Vagina (tissue), 2 donors: ENCODE measurements at places on chromosomes 16 and 17. TPM values are rescaled to one million over a fixed set of nuclear protein-coding genes. Genes with fewer than 3 reads are reported as not detected.

DNA sequence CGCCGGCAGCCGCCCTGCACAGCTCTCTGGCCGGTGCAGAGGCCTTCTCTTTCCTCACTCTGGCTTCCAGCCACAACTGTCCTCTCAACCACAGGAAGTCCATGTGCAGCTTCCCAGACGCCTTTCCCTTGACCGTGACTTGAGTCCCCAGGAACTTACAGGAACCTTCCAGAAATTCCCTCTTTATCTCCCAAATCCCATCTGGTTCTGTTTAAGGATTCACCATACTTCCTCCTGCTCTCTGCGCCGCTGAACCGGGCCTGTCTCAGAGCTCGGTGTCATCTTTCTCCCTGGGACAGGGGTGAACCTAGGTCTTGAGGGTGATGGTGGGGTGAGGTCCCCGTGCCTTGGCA, 65.2 kb upstream of the ZNF469 start:
- no peak for DNase-seq

DNA sequence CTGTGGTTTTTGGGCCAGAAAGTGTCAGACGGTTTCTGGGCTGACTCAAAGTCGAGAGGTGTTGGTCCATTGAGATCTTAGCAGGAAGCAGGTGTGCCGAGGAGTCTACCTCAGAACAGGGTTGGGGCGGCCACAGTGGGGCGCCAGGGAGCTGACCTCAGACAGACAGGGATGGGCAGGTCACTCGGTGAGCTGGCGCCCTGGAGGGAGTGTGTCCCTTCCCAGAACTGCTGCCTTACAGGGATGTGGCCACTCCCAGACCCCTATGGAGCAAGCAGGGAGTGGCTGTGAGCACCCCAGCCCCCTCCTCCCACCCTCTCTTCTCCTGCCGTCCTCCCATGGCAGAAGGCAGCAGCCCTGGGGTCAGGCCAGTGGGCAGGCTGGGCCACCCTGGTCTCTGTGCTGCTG, 14.0 kb upstream of the DPEP1 start:
- DNase-seq, result no peak

The UBFD1 gene
- total RNA-seq, result 57.2 TPM

The GLG1 gene
- 76.9 TPM for total RNA-seq

DNA sequence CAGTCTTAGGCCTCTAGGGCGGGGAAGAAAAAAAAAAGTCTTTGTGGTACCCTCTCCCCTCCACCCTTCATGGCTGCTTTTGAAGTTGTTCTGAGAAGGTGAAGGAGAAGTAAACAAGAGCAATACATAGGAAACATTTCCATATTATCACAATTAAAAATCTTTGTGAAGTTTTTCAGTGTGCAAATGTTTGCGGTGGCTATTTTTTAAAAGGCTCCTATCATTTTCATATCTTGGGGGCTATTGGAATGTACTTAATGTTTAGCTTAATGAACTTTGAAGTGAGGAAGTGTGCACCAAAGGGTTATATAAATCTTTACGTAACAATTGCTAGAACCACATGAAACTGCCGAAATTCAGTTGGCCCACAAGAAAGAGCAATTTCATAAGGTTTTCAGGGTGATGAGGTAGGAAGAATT, 7.6 kb downstream of the NOL11 start:
- no peak for DNase-seq

DNA sequence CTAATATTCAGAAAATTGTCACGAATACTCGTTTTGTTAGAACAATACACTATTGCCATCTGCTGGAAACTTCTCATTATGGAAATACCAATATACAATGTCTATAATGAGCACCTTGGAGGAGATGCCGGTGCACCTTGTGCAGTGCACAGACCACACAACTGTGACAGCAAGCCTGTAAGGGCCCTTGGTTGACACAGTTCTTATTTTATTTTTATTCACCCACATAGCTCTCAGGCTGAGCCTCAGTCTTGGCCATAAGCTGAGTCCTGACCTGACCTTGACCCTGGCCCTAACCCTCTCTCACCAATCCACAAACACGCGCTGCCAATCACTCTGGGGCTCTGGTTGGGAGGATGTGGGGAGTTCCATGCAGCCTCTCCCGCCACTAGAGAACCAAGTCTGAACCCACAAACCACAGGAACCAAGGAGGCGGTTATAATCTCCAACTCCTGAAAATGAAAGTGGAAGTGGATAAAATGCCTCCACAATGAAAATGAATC, 7.6 kb downstream of the AIPL1 start:
- no peak for DNase-seq

DNA sequence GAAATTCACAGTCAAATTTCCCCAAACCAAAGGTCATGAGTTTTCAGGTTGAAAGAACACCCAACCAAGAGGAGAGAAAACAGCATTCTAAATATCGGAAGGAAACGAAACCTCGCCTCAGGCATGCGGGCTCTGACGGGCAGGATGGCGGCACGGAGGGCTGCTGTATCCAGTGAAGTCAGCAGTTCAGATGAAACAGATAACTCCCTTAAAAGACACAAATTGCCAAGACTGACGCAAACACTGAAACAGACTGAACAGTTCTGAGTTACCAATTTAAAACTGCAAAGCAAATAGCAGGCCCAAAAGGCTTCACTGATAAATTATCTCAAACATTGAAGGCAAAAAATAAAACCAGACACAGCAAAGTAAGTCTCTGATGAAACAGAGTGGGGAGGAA, 20.6 kb upstream of the CDH15 start:
- no peak for DNase-seq

- DNase-seq, result no peak
Observed at GRCh38 chr17:29620271-29620670, 2.4 kb downstream of the CORO6 start.

The NEK8 gene
- total RNA-seq, result 0.98 TPM

GRCh38 chr17:28086519-28086918, 44.0 kb downstream of the NLK start:
- DNase-seq, result no peak

DNA sequence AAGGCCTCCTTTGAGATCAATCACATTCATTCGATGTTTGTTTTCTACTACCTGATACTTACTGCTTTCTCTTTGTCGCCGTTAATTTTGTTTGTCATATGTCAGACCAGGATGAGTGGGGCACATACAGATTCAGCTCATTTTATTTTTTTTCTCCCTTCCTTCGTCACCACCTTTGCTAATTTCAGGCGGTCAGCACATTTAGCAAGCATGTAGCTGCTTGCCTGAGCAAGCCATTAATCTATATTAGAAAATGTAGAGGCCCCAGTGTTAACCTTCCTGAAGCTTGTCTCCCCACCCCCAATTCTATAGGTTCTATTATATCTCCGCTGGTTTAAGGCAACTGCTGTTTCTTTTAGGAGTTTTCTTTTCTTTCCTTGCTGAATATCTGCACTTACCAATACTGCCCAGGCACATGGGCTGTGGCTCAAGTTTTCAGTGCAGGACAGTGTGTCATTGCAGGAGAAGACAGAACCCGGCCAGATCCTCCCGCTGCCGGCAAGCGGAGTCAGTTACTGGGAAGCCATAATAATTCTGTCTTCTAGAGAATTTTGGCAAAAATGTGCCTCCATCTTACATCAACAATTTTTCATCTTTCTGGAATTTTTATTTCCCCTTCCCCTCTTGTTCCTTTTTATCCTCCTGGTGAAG, 714.3 kb downstream of the WWOX start:
- no peak for DNase-seq

The PDE6G gene
- total RNA-seq, result not detected

- DNase-seq, result no peak
Observed at GRCh38 chr16:52572656-52573055, 25.7 kb upstream of the TOX3 start.

The FMNL1 gene
- total RNA-seq, result 22.1 TPM

GRCh38 chr17:15483431-15483830, 16.0 kb upstream of the CDRT4 start:
- no peak for DNase-seq

DNA sequence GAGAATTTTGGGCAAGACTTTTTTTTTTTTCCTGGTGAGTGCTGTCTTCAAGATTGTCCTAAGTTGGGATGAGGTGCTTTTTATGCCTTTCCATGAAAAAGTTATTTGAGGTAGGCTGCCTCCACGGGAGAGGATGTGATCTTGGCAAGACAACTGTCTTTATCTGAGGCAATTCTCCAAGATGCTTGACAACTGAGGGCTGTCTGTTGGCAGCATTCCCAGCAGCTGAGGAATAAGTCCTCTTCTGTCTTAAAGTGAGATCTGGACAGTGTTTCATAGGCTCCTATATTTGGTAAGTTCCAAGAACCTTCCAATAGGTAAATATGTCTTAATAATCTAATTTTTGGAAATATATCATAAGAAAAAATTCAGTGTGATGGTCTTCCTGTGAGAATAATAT, 662.0 kb downstream of the CDH11 start:
- DNase-seq, result no peak

- no peak for DNase-seq
Observed at GRCh38 chr16:1777375-1778199, 4.7 kb upstream of the MRPS34 start.

The EFCAB5 gene
- not detected for total RNA-seq

DNA sequence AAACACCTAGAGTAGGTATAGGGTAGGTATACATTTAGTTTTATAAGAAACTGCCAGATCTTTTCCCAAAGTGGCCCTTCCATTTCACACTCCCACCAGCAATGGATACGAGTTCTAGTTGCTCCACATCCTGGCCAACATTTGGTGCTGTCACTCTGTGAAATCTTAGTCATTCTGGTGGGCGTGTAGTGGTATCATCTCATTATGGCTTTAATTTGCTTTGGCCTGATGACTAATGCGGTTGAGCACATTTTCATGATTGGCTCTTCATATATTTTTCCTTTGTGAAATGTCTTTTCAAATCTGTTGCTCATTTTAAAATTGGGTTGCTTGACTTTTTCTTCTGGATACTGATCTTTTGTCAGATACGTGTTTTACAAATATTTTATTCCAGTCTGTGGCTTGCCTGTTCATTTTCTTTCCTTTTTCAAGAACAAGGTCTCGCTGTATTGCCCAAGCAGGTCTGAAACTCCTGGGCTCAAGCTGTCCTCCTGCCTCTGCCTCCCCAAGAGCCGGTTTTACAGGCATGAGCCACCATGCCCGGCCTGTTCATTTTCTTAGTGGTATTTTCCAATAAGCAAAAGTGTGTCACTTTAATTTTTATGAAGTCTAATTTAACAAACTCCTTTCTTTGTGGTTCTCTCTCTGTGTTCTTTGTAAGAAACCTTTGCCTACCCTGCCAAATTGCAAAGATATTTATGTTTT, 192.4 kb downstream of the SEC14L1 start:
- DNase-seq, result peak; percentile 43

- no peak for DNase-seq
Observed at GRCh38 chr16:74568961-74569631, 37.8 kb downstream of the GLG1 start.

DNA sequence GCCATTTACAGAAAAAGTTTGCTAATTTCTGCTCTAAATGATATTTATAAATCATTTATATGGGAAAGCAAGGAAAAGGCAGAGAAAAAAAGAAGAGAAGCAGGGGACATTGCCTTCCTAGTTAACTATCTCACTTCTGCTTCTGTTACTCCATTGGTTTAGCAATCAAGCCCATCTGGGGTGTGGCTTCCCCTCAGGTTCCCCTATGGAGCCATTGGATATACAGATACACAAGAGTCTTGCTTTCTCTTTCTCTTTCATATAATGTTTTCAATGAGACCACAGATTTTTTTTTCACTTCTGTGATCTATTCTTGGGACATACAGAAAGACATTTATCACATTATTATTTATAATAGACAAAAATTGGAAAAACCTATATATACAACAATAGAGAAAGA, 105.6 kb upstream of the TOM1L1 start:
- DNase-seq, result no peak

DNA sequence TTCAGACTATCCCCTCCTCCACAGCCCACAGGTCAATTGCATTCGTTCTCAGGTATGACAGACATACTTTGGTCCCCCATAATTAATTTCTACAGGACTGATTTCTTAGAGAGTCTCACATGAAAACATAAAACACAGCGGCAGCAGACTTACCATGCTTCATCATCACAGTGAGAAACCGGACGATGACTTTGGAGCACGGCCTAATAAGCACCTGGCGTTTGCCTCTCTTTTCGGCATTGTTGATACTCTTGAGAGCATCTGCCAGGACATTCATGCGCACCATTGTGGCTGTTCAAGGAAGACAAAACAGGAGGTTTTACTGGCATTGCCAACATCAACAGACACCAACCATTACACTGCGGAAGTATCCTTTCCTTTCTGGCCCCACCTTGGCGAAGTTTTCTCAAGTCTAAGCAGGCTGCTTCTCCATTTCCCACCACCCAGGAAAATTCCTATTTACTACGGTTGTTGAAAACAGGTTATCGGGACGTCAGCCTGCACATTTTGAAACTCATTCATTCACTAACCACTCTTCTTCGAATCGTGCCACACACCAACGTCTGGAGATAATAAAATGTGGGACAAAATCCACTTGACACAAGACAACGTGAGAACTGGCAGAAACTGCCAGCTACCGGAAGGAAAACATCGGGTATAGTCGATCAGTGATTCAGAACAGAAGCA, 1.2 kb downstream of the RPS15A start:
- no peak for DNase-seq

DNA sequence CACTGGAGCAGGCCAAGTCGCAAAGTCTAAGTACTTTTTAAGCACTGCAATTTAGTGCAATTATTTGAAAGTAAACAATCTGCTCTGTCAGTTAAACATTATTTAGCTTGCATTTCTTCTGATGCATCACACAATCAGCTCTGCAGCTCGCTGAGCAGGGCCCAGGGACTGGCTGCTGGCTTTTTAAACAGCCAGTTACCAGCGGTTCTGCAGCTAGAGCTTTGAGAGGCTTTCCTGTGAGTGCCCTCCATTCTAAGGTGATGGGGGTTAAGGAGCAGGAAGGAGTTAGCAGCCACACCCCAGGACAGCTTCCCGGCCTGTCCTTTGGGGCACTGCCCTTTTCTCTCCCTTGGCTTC, 154.3 kb downstream of the SALL1 start:
- no peak for DNase-seq

DNA sequence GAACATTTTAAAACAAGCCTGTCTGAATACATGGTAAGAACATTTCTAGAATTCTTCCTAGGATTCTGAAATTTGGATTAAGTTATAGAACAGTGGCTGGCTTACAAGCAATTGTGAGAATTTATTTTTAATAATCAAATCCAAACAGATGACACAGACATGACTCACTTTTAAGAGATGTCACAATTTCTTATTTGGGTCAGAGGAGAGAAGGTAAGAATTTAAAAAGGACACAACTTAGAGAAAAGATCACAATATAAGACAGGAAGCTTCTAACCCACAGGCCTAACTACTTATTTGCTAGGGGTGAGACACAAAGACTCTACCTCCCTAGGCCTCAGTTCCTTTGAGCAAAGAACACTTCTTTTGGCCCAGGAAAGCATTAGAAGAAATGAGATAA, 32.7 kb downstream of the ZZEF1 start:
- no peak for DNase-seq

The MLYCD gene
- total RNA-seq, result 8.8 TPM
